A549 treated with DMSO at 1 μM for 4 hours (cell line): ENCODE measurements at places on chromosomes 7 and 10. TPM values are rescaled to one million over a fixed set of nuclear protein-coding genes. Genes with fewer than 3 reads are reported as not detected.

The TFEC gene
- 0.07 TPM in 1 of 5 replicates, not detected in the others for total RNA-seq

The AKR1E2 gene
- 6.2 to 9.8 TPM (median 8.6 TPM) in 5 replicates for total RNA-seq

The SEPTIN7 gene
- total RNA-seq: 182 to 236 TPM (median 220 TPM) in 5 replicates

The NOM1 gene
- total RNA-seq: 17.4 to 21.2 TPM (median 19.2 TPM) in 5 replicates

The IFIT1B gene
- total RNA-seq: not detected in 5 replicates

The CFAP69 gene
- 1.6 to 3.2 TPM (median 1.9 TPM) in 5 replicates for total RNA-seq

The HYAL4 gene
- total RNA-seq: 0.07 TPM in 1 of 5 replicates, not detected in the others

The CRPPA gene
- 0.34 to 0.97 TPM (median 0.79 TPM) in 5 replicates for total RNA-seq

The RPEL1 gene
- 0.03 TPM in 1 of 5 replicates, not detected in the others for total RNA-seq

The SPDYE9 gene
- not detected in 5 replicates for total RNA-seq
